ENCODE measurements at places on chromosomes 2 and 18.

DNA sequence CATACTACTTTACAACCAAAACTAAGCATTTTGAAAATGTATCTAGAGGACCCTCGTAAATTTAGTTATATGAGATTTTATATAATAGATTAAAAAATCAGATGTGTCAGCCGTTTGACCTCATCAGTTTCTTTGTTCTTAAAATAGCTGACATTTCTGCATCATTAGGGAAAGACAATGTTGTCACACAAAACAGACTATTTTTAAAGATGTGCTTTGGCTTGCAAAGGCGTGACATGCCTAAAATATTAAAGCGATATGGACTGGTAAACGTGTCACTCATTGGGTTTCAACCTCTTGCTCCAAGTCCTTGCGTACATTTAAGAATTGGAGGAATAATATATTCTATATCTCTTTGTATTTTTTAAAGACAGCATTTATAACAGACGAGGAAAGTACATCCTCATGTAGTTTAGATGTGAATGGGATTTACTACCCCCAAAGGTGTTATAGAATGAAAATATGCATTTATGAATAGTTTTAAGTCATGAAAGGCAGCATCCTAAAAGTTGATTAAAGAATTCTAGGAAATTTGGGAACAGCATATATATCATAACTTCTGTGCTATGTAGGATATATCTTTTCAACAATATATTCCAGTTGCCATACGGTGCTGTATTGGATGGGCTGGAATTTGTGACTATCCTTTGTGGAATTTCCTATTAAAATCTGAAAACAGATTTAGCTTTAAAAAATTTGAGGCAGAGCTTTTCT is 3.8 kb downstream of the MYL12A start:
- H3K4me1 ChIP-seq, result peaks cover 54% of the 10 kb centered on the region
- H3K27me3 ChIP-seq, result peaks cover 7% of the 10 kb centered on the region
- H3K27ac ChIP-seq, result peak overlapping the region; percentile 20
- DNase-seq, result no peak
- peak overlapping the region; percentile 69 for H3K4me3 ChIP-seq

GRCh38 chr2:66602341-66602740 is 167.4 kb downstream of the MEIS1 start:
- no peaks in the 10 kb centered on the region for H3K27me3 ChIP-seq
- no peak overlapping the region for H3K4me3 ChIP-seq
- H3K27ac ChIP-seq, result no peak overlapping the region
- H3K36me3 ChIP-seq, result no peaks in the 10 kb centered on the region
- no peaks in the 10 kb centered on the region for H3K4me1 ChIP-seq

DNA sequence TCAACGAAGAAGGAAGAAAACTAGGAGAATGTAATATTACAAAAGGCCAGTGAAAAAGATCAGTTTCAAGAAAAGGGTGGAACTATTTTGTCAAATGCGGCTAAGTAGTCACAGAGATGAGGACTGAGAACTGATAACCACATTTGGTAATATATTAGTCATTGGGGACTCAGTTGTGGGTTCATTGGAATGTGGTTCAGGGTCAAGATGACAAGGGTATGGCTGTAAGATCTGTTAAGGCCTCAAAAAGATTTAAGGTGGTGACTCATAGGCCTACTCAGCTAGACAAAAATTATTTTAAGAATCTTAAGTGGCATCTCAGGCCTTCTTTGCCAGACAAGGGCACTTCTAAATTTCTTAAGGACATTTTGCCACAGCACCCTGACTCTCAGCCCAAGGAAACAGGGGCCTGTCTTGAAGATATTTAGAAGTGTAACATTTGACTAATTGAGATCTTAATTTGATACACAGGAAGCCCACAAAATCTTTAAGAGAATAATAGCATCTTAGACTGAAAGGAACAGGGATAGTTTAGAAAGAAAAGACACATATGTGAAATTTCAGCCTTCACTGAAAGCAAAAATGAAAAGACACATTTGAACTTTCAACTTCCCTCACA is 81.3 kb downstream of the STRADB start:
- H3K27me3 ChIP-seq, result no peaks in the 10 kb centered on the region
- no peak overlapping the region for H3K27ac ChIP-seq

DNA sequence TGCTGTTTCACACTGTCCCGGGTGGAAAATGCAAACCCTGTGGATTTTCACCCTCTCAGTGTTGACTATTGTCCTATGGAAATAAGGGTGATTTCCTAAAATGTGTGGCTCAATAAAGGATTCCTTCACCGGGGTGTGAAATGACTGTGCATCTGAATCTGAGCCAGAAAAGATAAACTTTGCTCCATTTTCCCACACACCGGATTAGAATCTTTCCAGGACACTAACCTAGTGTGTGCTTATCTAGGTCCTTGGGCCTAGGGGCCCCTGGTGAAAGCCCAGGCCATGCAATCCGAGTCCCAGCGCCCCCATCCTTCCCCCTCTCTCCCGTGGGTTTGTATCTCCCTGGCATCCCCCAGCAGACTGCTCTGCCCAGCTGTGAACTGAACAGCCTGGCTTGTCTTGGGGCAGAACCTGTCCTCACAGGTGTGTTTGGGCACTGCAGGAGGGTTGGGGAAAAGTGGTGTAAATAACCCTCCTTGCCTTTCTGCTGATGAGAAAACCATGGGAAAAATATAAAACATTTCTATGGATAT is 17.3 kb downstream of the KLHL29 start:
- no peaks in the 10 kb centered on the region for H3K36me3 ChIP-seq
- H3K27me3 ChIP-seq, result peaks cover 5% of the 10 kb centered on the region
- H3K4me3 ChIP-seq, result no peak overlapping the region
- peaks cover 14% of the 10 kb centered on the region for H3K4me1 ChIP-seq
- H3K27ac ChIP-seq, result no peak overlapping the region
- DNase-seq, result no peak

DNA sequence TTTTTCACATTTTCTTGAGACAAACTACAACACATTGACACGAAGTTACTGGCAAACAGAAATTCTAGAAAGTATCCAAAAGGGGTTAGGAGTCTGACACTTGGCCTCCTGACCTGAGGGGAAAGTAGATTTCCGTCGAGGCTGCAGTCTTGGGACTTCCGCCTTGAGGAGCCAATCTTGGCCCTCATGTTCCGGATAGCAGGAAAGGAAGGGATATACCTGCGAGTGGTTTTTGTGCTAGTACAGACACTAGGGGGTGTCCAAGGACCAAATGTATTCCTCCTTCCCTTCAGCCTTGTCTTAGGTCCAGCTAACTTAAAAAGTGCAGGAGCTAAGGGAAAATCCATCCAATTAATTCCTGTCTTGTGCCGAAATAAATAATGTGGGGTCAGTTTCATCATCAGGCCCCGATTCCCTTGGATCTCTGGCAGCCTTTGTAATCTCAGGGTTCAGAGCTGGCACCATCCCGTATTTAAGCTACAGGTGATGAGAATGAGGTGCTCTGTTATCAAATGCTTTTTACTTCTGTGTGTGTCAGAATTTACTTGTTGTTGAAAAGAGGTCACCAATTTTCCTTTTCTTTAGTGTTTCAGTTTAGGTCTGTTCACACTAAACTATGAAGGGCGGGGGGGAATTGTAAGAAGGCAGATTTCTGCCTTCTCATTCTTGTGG is 330.2 kb upstream of the FANCL start:
- H3K27me3 ChIP-seq, result peaks cover 3% of the 10 kb centered on the region
- peak; percentile 21 for DNase-seq
- H3K27ac ChIP-seq, result no peak overlapping the region
- no peaks in the 10 kb centered on the region for H3K36me3 ChIP-seq

DNA sequence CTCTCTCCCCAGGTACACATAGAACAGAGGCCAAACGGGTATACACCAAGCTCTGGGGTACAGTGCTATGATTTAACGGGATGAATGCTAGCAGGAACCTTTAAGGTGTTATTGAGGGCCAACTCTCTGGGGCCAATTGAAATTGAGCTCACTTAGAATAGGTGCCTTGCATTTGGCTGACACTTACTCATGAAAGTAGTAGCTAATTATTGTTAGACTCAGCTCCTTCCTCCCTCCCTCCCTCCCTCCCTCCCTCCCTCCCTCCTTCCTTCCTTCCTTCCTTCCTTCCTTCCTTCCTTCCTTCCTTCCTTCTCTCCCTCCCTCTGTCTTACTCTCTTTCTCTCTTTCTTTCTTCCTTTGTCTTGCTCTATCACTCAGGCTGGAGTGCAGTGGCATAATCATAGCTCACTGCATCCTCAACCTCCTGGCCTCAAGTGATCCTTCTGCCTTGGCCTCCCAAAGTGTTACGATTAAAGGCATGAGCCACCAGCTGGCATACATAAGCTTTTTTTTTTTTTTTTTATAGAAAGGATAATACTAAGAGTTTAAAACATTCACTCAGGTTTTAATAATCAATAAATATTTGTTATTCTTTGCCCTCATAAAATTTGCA is 95.7 kb downstream of the TTC27 start:
- H3K4me3 ChIP-seq, result no peak overlapping the region
- H3K27ac ChIP-seq, result no peak overlapping the region
- H3K36me3 ChIP-seq, result peaks cover 21% of the 10 kb centered on the region
- DNase-seq, result no peak
- H3K4me1 ChIP-seq, result peaks cover 2% of the 10 kb centered on the region

DNA sequence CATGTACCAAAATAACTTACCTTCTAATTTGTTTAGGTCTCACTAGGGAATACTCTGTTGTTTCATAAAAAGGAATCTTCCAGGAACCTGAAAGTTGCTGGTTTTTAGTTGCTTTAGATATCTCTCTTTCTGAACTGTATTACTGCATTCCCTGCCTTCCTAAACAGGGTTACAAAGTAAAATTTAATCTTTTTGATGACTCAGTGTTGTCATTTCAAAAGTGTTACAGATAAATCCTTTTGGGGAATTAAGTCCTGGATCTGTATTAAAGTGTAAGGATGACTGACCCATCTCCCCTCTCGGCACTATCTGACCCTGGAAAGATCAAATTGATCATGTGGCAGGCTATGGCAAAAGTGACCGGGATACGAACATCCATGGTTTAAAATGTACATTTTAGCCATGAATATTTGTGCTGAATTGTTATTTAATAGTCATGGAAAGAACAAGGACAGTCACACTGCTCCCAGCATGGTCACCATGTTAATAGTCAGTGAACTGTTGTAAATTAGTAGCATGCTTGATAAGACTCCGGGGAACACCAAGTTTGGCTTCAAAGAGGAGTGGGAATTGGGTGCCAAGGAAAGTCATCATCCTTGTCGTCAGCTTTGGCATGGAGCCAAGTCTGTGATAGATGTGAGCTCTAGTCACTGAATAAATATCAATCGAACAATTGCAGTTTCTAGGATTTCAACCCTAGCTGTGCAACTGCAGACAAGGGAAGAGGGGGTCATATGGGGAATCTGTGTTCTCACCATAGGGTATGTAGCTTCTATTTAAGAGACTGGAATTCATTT is 4.2 kb downstream of the PLEKHA3 start:
- H3K4me3 ChIP-seq, result no peak overlapping the region
- no peaks in the 10 kb centered on the region for H3K27me3 ChIP-seq
- no peak for DNase-seq
- H3K4me1 ChIP-seq, result peaks cover 32% of the 10 kb centered on the region
- H3K36me3 ChIP-seq, result peaks cover 27% of the 10 kb centered on the region

DNA sequence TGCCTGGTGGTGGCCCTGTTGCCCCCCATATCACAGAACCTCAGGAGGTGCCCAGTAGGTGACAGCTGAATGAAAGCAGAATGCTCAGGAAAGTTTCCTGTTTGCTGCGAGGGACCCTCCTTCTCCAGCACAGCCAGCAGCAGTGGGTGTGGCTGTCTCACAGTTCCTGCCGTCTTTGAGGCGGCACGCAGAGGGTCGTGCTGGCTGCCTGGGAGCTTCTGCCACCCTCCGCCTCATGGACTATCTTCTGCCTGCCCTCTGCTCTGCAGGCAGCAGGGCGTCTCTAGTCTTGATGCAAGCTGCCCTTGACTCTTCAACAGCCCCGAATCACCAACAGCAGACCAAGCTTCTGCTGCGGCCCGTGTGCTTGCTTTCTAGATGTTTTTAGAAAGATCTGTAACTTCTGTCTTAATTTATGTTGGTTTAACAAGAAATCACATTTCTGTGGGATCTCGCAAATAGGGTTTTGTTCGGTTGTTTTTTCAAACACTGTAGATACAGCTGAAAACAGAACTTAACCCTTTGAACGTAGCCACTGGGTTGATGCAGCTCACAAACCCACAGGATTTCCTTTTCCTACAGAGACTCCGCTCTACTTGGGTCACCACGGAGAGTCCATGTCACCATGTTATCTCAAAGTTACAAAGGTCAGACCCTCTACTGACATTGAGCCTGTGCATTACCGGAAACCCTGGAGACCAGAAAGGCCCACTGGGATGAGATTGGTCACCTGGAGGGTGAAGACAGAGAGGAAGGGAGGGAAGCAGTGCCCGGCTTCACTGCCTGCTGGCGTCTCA is 144.9 kb downstream of the ACOXL start:
- peak overlapping the region; percentile 7 for H3K4me3 ChIP-seq
- peaks cover 42% of the 10 kb centered on the region for H3K27me3 ChIP-seq
- H3K27ac ChIP-seq, result no peak overlapping the region

DNA sequence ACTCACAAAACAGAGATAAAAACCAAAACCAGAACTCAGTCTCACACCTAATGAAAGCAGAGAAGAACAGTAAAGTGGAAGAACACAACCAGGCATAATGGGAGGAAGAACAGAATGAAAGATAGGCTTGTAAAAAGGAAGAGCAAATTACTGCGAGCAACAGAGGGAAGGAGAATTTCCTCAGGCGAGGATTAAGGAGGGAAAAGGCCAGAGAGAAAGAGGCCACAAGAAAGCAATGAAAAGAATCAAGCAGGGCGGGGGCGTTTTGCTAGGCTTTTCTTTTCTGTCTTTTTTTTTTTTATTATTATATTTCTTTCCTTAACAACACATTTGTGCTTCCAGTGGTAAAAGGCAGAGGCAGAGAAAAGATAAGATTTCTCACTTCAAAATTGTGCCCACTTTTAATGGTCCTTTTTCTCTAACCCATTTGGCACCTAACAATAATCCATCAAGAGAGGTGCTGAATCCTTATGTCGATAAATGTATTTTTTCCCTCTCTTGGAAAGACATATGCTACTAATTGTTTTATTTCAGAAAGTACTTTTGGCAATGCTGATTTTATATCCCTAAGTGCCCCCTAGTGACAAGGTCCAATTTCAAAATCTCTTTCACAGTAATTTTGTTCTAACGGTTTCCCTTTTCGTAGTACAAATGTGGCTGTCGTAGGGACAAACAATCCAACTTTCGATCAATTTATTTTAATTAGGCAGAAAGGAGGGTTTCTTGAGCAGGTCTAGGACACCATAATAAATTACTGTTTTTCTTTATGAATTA is 138.7 kb upstream of the AQP4 start:
- no peaks in the 10 kb centered on the region for H3K4me1 ChIP-seq
- no peaks in the 10 kb centered on the region for H3K27me3 ChIP-seq

- no peaks in the 10 kb centered on the region for H3K36me3 ChIP-seq
- H3K27me3 ChIP-seq, result no peaks in the 10 kb centered on the region
- no peaks in the 10 kb centered on the region for H3K4me1 ChIP-seq
- no peak for DNase-seq
Observed at GRCh38 chr2:184558713-184559464, 39.4 kb upstream of the ZNF804A start.

- H3K4me1 ChIP-seq, result no peaks in the 10 kb centered on the region
- no peaks in the 10 kb centered on the region for H3K27me3 ChIP-seq
- no peaks in the 10 kb centered on the region for H3K36me3 ChIP-seq
- H3K27ac ChIP-seq, result no peak overlapping the region
- H3K4me3 ChIP-seq, result no peak overlapping the region
Observed at GRCh38 chr2:223121283-223121682, 69.3 kb downstream of the KCNE4 start.
